ENCODE measurements at places on chromosomes 1 and 21. TPM values are rescaled to one million over a fixed set of nuclear protein-coding genes. Genes with fewer than 3 reads are reported as not detected.

- no peak overlapping the region for H3K27ac ChIP-seq
- no peaks in the 10 kb centered on the region for H3K36me3 ChIP-seq
- no peak overlapping the region for H3K4me3 ChIP-seq
- H3K27me3 ChIP-seq: no peaks in the 10 kb centered on the region
- H3K4me1 ChIP-seq: no peaks in the 10 kb centered on the region
- no peak for DNase-seq
These were observed 336.6 kb upstream of the ZRANB2 start for GRCh38 chr1:71417421-71417820.

Gene LENEP
- 1.3 TPM for total RNA-seq

DNA sequence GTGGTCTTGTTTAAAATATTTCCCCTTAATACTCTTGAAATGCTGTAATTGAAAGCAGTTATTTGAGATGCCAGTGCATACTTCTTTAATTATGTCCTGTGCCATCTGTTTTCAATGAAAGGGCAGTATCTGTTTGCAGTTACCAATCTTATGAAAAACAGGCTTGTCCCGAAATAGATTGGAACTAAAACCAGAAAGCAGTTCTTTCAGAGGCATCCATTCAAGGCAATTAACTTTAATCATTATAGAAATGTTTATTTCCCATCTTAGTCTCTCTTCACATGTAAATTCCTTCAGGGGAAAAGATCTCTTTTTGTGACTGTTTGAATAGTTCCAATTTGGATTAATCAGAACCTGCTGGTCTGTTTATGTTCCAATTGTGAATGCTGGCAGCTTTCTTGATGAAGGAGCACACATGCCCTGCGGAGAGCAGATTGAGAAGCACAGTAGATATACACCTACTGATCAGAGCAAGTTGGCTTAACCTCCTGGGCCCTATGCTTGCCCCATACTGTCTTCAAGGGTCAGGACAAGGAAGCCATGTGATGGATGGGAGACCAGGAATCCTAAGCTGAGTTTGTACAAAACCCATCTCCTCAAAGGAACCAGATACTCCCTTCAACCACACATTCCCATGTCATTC lies 41.6 kb upstream of the MROH9 start:
- H3K27me3 ChIP-seq: no peaks in the 10 kb centered on the region
- no peak overlapping the region for H3K27ac ChIP-seq
- no peaks in the 10 kb centered on the region for H3K4me1 ChIP-seq
- no peaks in the 10 kb centered on the region for H3K36me3 ChIP-seq
- DNase-seq: no peak
- H3K4me3 ChIP-seq: no peak overlapping the region

Gene HSD11B1
- not detected for total RNA-seq

DNA sequence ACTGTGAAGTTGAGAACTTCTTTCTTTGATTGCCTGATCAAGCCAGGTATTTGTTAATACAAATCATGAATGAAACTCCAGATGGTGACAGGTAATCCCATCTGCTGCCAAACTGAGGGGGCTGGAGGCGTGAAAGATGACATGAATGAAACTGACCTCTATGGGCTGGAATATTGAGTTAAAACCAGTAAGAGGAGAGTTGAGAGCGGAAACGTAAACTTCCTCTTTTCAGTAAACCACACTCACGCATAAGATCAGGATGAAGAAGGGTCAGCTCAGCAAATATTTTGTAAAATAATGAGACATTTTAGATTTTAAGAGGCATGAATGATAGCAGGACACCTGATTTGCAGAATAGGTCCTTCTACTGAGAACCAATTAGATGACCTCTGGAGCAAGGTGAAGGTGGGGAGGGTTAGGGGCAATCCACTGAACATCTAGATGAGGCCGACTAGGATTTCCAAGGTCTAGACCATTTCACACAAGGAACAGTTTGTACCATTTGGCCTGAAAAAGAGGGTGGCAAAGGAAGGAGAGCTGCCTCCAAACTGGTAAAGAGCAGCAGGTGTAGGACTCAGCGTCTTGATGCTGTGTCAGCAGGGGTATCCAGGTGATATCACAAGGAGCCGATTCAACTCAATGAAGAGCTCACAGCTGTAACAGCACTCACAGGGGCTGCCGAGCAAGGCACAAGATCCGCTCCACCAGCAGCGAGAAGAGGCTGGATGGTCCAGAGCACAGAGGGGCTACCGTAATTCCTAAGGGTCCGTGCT lies 132.6 kb downstream of the NTPCR start:
- H3K4me1 ChIP-seq: peaks cover 31% of the 10 kb centered on the region
- DNase-seq: no peak
- no peaks in the 10 kb centered on the region for H3K36me3 ChIP-seq
- H3K4me3 ChIP-seq: peak overlapping the region; percentile 68

Gene AMPD1
- not detected for total RNA-seq
